ENCODE measurements at places on chromosomes 12 and 14. TPM values are rescaled to one million over a fixed set of nuclear protein-coding genes. Genes with fewer than 3 reads are reported as not detected.

GRCh38 chr12:100324498-100324897 is 32.4 kb upstream of the SLC17A8 start:
- DNase-seq = no peak

DNA sequence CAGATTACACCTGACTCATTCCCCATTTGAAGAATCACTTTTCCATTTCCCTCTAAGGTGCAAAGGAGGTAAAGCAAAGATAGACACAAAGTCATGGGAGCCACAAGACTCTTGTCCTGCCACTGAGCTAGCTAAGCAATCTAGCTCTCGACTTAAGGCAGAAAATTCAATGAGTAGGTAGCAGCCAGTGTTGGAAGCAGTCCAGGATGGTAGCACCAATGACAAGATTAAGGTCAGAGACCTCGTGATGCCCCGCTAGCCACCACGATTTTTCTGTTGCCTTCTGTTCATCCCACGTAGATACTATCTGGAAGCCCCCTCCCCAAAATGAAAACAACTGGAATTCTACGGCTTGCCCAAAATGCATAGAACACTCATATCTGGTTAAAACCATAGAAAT is 1.4 kb downstream of the VAMP1 start:
- DNase-seq = no peak

Gene RAD9B
- 0.37 TPM for total RNA-seq

Gene POU6F1
- 32.8 TPM for total RNA-seq

Gene ESYT1
- 211 TPM for total RNA-seq

- DNase-seq = no peak
These were observed 15.0 kb downstream of the RIN3 start for GRCh38 chr14:92528486-92529100.

Gene OLR1
- total RNA-seq = not detected

Measured in T-helper 17 cell (primary cell).